MCF 10A (cell line): ENCODE measurements at places on chromosomes 13 and 19. TPM values are rescaled to one million over a fixed set of nuclear protein-coding genes. Genes with fewer than 3 reads are reported as not detected.

DNA sequence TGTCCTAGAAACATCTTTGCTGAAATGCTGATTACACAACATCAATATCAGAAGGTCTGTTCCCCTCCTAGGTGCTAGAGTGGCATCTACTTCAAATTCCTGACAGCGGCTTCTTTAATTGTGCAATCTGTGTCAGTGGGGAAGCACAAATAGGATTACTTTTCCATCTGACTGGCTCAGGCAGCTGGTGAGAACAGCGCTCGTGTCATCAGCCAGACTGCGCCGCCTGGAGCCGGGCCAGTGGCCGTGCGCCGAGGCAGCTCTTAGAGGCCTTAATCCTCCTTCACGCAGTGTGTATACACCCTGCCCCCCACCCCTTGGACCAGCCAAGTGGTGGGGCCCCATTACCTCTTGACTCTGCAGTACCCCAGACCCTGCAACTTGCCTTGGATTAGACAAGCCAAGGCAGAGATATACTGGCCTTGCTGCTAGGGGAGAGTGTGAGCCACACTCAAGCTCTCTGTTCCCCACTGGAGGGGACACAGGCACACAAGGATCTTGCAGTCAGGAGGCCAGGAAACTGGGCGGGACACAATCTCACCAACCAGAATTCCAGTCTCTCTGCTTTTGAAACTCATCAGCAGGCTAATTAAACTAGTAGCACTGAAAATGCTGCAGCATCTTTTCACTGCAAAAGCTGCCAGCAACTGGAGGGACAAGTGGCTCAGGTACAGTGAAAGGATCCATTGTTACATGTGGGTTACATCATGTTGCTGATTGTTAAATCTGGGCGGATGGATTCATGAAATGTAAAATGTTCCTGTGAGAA, 48.9 kb upstream of the EPHX3 start:
- peaks cover 14% of the 10 kb centered on the region for H3K36me3 ChIP-seq
- DNase-seq = peak; percentile 91
- H3K27me3 ChIP-seq = no peaks in the 10 kb centered on the region
- H3K4me1 ChIP-seq = peaks cover 57% of the 10 kb centered on the region
- H3K27ac ChIP-seq = peak overlapping the region; percentile 63
- peak overlapping the region; percentile 17 for H3K4me3 ChIP-seq

GRCh38 chr19:41324921-41325639, 15.1 kb downstream of the CCDC97 start:
- H3K36me3 ChIP-seq = peaks cover 25% of the 10 kb centered on the region
- H3K4me1 ChIP-seq = peaks cover 51% of the 10 kb centered on the region
- H3K4me3 ChIP-seq = peak overlapping the region; percentile 30

DNA sequence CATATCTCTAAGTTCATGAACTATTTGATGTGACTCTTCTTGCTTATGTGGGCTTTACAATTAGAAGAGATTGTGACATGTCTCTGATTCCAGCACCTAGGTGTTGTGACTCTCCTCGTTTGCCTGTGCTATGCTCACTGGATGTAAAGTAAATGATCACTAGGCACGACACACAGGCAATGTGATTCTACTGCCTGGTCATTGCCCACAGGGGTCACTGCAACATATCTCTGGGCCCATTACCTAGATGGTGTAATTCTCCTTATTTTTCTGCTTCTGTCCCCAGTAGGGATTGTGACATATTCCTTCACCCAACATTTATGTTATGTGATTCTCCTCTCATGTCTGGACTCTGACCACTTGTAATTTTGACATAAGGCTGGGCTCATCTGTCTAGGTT, 65.8 kb upstream of the ZNF91 start:
- no peak for DNase-seq
- H3K36me3 ChIP-seq = no peaks in the 10 kb centered on the region
- H3K27ac ChIP-seq = no peak overlapping the region
- H3K4me1 ChIP-seq = no peaks in the 10 kb centered on the region
- no peaks in the 10 kb centered on the region for H3K27me3 ChIP-seq

GRCh38 chr19:10523135-10523636, 5.9 kb upstream of the S1PR5 start:
- DNase-seq = no peak
- no peak overlapping the region for H3K4me3 ChIP-seq
- H3K4me1 ChIP-seq = no peaks in the 10 kb centered on the region
- H3K27ac ChIP-seq = no peak overlapping the region

PSG3 gene
- not detected in 2 replicates for total RNA-seq
